Stimulated activated CD8-positive, alpha-beta memory T cell treated with anti-CD3 and anti-CD28 coated beads, Interleukin-4, amount 100 ng/mL, for 1 hour (primary cell): ENCODE measurements at places on chromosomes 4 and X.

- no peak for DNase-seq
Measured at GRCh38 chrX:48914593-48915493, 3.4 kb upstream of the SLC35A2 start.

- no peak for DNase-seq
Measured at GRCh38 chr4:74544655-74545361, 99.9 kb downstream of the AREG start.

- no peak for DNase-seq
Measured at GRCh38 chrX:72393836-72394517, 88.3 kb upstream of the CITED1 start.

- no peak for DNase-seq
Measured at GRCh38 chr4:48633657-48634056, 143.6 kb downstream of the ZAR1 start.

DNA sequence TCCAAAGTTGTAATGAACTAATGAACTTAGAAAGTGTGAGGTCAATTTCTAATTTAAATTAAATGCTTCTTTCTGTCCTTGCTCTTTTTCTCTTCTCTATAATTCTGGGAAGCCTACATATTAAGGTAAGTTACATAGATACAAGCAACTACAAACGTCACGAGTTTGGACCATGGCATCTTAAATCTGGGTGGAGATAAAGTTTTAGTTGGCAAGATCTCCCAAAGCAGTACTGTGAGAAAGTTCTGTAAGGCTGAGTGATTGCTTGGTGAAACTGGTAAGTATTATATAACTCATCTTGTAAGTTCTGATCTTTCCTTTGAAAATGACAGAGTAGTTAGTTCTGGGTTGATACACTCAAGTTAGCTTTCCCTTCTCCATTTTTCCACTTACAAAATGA lies 125.7 kb upstream of the CBR4 start:
- DNase-seq: no peak

- DNase-seq: no peak
Measured at GRCh38 chr4:98851806-98852205, 77.1 kb downstream of the EIF4E start.

- no peak for DNase-seq
Measured at GRCh38 chr4:186780291-186781031, 56.8 kb upstream of the FAT1 start.

DNA sequence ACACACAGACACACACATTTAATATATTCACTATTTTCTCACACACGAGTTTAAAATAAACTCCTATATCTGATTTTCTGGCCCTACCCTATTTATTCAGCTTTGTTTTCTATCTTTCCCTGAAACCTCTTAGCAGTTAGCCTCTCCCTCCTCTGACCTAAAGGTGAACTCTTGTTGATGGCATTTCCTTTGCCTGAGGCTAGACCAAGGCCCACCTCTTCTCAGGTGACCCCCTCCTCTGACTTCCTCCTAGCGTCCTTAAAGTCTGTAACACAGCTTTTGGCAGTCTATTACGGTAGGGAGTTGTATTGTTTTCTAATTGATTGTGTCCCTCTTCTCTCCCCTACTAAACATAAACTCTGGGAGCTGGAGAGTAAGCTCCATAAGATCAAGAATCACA lies 1.7 kb upstream of the SRPX2 start:
- no peak for DNase-seq

GRCh38 chr4:123833171-123833643 lies 436.6 kb downstream of the SPRY1 start:
- DNase-seq: no peak

- no peak for DNase-seq
Measured at GRCh38 chrX:10529344-10529743, 91.0 kb downstream of the MID1 start.

- DNase-seq: no peak
Measured at GRCh38 chr4:16583764-16584163, 314.7 kb downstream of the LDB2 start.

DNA sequence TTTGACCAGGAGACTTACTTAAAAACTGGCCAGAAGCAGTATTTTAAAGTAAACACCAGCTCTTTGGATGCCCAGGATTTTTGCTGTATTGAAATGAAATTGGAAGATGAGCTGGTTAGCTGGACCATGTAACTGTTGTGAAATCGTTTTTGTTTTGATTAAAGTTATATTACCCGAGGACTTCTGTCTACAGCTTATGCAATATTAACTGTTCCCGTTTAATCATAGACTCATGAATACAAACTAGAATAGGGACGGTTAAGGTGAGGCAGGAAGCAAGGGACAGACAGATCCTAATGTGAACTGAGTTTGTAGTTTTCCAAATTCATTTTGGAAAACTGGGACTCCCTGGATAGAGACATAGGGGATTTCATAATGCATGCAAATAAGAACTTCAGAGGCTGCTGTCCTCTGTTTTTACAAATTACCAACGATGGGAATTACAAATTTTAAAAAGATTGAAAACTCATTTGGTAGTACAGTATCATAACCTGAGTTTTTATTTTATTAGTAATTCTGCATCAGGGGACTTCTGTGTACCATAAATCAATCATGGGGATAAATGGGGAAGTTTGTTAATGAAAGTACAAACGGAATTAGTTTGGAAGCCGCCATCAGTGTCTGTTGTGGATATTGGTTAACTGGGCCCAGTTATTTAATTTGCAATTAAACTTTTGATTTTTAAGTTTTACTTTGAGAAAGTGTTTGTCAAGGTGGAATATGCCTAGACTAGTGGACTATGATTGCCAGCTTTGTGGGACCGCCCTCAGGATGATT lies 304.4 kb downstream of the AFF2 start:
- DNase-seq: no peak

GRCh38 chr4:18180892-18181291 lies 159.3 kb upstream of the LCORL start:
- DNase-seq: no peak
